Activated T-cell treated with anti-CD3 and anti-CD28 coated beads, Interleukin-2, amount 50 U/mL, for 72 hours (primary cell): ENCODE measurements at places on chromosomes 7 and 10. TPM values are rescaled to one million over a fixed set of nuclear protein-coding genes. Genes with fewer than 3 reads are reported as not detected.

Gene EMX2
- not detected for total RNA-seq

Gene TRIM56
- 44.5 TPM for total RNA-seq

GRCh38 chr10:75434291-75434690 lies 2.9 kb downstream of the LRMDA start:
- no peak for DNase-seq
- H3K4me1 ChIP-seq = peaks cover 5% of the 10 kb centered on the region
- H3K4me3 ChIP-seq = no peak overlapping the region
- peaks cover 56% of the 10 kb centered on the region for H3K27me3 ChIP-seq
- H3K27ac ChIP-seq = no peak overlapping the region

Gene NUTM2E
- not detected for total RNA-seq

GRCh38 chr7:50305583-50306493 lies 1.3 kb downstream of the IKZF1 start:
- no peaks in the 10 kb centered on the region for H3K27me3 ChIP-seq
- peaks cover 54% of the 10 kb centered on the region for H3K4me1 ChIP-seq
- peaks cover 59% of the 10 kb centered on the region for H3K36me3 ChIP-seq

GRCh38 chr10:29628311-29628710 lies 6.5 kb downstream of the SVIL start:
- H3K4me1 ChIP-seq = peaks cover 10% of the 10 kb centered on the region
- no peak for DNase-seq
- no peak overlapping the region for H3K4me3 ChIP-seq
- H3K27ac ChIP-seq = no peak overlapping the region

Gene NUTM2B
- total RNA-seq = 0.70 TPM

Gene GNG11
- total RNA-seq = not detected

GRCh38 chr7:117282239-117282812 lies 40.5 kb downstream of the WNT2 start:
- H3K4me1 ChIP-seq = no peaks in the 10 kb centered on the region
- no peaks in the 10 kb centered on the region for H3K36me3 ChIP-seq
- H3K27me3 ChIP-seq = peaks cover 25% of the 10 kb centered on the region
- DNase-seq = no peak
- no peak overlapping the region for H3K27ac ChIP-seq

DNA sequence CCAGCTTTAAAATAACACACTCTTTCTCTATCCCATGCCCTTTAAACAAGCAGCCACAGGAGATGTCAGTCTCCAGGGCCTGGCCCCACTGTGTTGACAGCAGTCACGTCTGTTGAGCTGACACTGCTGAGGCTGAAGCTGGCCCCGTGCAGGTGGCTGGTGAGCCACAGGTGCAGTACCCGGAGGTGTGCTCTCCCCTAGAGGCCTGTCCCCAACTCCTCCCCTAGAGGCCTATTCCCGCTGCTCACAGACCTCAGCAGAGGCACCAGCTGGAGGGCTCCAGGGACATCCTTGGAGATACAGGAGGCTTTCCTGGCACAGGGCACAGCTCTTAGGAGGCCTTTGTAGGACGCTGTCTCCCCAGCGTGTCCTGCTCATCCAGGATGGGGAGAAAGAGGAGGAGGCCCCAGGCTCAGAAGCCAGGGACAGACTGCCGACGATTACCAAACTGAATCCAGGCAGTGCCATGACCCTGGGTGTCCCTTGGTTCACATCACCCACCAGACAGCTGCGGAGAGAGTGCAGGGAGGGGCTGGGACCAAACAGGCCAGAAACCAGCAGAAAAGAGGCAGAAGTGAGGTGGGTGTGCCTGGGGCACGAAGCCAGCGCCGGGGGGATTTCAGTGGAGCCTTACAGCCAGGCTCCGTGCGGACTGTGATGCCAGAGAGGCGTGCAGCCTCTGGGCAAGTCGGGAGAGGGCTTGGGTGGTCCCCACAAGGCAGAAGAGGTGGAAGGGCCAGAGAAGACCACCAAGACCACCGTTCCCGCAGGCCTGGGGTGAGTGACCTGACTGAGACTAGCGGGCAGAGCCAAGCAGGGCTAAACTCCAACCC lies 18.5 kb upstream of the TTYH3 start:
- no peak for DNase-seq
- no peaks in the 10 kb centered on the region for H3K36me3 ChIP-seq
- no peak overlapping the region for H3K4me3 ChIP-seq
- peaks cover 4% of the 10 kb centered on the region for H3K4me1 ChIP-seq

Gene ASIC3
- total RNA-seq = 15.7 TPM

Gene SSC4D
- 1.0 TPM for total RNA-seq

DNA sequence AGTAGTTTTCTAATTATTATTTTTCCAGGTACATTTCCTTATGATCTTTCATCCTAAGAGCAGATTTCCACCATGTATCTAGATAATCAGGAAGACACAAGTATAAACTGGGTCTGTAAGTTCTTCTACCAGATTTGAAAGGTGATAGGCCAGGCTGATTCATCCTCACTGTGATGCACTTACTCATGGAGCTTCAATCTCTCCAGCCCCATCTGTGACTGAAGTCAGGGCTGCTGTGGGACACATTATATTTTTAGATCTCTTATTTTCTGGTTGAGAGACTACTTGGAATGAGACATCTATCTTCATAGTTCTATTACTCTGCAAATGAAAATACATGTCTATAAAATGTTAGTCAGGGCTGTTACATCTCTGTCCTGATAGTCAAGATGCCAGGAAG lies 85.5 kb upstream of the SLC25A13 start:
- H3K27me3 ChIP-seq = peaks cover 19% of the 10 kb centered on the region
- no peak overlapping the region for H3K4me3 ChIP-seq
- no peak overlapping the region for H3K27ac ChIP-seq
- DNase-seq = no peak
- H3K4me1 ChIP-seq = no peaks in the 10 kb centered on the region
- no peaks in the 10 kb centered on the region for H3K36me3 ChIP-seq

- no peaks in the 10 kb centered on the region for H3K27me3 ChIP-seq
- no peak overlapping the region for H3K27ac ChIP-seq
- H3K4me3 ChIP-seq = no peak overlapping the region
Measured at GRCh38 chr7:53350241-53350640, 314.8 kb downstream of the POM121L12 start.

DNA sequence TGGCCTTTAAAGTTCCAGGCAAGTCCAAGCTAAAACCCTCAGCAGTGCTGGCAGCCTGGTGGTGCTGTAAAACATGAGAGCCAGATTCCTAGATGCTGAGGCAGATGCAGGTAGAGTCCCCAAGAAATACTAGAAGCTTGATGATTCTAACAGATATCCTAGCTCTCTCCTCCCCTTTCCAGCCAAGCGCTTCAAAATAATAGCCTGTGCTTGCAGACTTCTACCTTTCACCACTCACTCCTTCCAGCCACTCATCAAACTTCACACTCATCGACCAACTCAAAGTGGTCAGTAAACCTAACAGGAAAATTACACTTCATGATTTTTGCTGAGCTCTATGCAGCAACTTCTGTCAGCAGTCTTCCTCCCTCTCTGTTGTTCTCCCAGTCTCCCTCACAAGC lies 50.2 kb downstream of the LMBR1 start:
- H3K4me1 ChIP-seq = peaks cover 19% of the 10 kb centered on the region
- H3K27ac ChIP-seq = no peak overlapping the region
- peaks cover 5% of the 10 kb centered on the region for H3K36me3 ChIP-seq
- H3K4me3 ChIP-seq = no peak overlapping the region
- no peak for DNase-seq

DNA sequence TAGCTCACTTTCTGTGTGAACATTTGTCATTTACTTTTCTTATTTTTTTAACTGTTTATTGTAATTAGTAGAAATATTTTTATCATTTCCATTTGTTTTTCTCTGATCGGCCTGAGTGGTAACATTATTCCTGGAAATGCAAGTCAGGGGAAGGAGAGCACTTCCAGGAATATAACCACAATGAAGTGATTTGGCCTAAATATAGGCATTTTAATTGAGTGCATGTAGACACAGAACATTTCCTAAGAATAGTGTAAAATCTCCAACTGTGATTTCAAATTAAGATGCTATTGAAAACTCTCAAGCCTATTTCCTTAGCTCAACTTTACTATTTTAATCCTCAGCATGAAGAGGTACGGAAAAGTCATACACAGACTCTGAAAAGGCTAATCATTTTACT lies 86.5 kb upstream of the SKAP2 start:
- no peaks in the 10 kb centered on the region for H3K36me3 ChIP-seq
- H3K27ac ChIP-seq = no peak overlapping the region
- no peak for DNase-seq

DNA sequence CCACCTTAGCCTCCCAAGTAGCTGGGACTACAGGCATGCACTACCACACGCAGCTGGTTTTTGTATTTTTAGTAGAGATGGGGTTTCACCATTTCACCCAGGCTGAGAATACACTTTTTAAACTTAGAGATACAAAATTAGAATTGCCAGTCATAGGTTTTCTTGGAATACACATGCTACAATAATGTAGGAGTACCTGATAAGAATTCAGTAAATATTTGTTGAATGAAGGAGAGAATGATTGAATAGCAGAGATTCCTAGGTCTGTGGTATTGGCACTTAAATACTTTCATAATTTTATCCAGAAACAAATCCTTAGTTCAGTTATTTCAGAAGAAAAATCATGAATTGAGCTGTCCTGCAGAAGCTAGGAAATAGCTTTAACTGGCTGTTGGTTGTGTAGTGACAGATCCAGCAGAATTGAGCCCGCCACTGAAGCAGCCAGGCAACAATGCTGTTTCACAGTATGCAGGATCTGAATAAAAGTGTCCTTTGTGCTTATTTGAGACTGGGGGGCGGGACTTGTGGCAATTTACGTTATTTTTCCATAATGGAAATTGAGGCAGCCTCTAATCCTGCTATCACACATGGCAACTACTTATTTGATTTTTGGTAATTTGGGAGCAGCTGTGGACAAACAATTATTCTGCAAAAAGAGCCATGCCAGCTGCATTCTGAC lies 31.5 kb downstream of the NRF1 start:
- no peak for DNase-seq
- H3K4me1 ChIP-seq = peaks cover 11% of the 10 kb centered on the region
- no peaks in the 10 kb centered on the region for H3K36me3 ChIP-seq
- H3K4me3 ChIP-seq = no peak overlapping the region
- no peak overlapping the region for H3K27ac ChIP-seq

Gene IGF2BP3
- total RNA-seq = 2.0 TPM

DNA sequence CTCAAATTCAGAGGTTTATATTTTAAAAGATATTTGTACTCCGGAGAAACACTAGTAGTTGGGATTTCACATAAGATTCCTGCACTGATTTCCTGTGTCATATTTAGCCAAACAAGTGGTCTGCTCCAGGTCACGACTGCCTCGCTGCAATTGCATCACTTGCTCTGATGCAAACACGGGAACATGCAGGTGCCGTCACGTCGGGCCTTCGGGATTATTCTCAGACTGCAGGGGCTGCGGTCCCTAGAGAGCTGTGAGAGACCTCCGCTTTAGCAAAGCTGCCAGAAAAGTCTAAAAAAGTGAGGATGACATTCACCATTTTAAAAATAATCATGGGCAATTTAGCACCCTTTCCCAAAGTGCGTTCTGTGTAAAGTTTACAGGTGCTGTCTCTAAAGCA lies 93.5 kb upstream of the DDC start:
- H3K36me3 ChIP-seq = no peaks in the 10 kb centered on the region
- H3K27me3 ChIP-seq = no peaks in the 10 kb centered on the region
- peaks cover 42% of the 10 kb centered on the region for H3K4me1 ChIP-seq
- no peak overlapping the region for H3K4me3 ChIP-seq

DNA sequence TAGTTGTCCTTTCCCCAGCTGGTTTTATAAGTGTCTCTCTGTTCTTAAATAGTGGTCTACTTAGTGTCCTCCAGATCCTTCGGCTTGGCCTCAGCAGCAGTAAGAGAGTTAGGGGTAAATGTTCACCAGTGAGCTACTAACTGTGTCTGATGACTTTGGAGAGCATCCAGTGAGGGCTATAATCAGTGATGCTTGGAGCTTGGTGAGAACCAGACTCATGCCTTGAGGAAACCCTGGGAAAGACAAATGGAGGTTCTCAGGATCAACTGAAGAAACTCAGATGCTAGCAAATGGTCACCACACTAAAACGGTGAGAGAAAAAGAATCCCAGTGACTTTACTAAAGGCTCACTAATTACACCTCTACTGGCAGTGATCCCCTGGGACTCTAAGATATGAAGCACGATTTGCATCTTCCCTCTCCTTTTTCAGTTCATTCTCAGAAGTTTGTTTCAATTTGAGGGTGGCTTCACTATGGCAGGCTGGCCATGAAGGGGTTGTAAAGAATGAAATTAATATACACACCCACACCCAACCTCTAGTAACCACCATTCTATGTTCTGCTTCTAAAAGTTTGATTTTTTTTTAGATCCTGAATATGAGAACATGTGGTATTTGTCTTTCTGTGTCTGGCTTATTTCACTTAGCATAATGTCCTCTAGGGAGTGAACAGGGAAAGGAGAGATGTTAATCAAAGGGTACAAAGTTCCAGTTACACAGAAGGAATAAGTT lies 177.9 kb downstream of the PDE1C start:
- H3K4me1 ChIP-seq = no peaks in the 10 kb centered on the region
- H3K36me3 ChIP-seq = no peaks in the 10 kb centered on the region
- H3K27me3 ChIP-seq = no peaks in the 10 kb centered on the region
- H3K27ac ChIP-seq = no peak overlapping the region
- DNase-seq = no peak
- no peak overlapping the region for H3K4me3 ChIP-seq

Gene ABCA13
- total RNA-seq = not detected

Gene ERVW-1
- not detected for total RNA-seq
